Hematopoietic multipotent progenitor cell treated with erythropoietin and hydrocortisone succinate and interleukin-3 and kit ligand, for 8 days (in vitro differentiated cells): ENCODE measurements at places on chromosomes 2 and 18.
A peak's percentile ranks its signal among the peaks of the same experiment; 100 is the strongest.

GRCh38 chr2:119749477-119750012 lies 10.2 kb upstream of the PTPN4 start:
- DNase-seq = no peak

- peak; percentile 17 for DNase-seq
Measured at GRCh38 chr2:189444322-189444721, 3.0 kb downstream of the WDR75 start.

GRCh38 chr18:75111760-75112159 lies 97.2 kb downstream of the PTGR3 start:
- no peak for DNase-seq

DNA sequence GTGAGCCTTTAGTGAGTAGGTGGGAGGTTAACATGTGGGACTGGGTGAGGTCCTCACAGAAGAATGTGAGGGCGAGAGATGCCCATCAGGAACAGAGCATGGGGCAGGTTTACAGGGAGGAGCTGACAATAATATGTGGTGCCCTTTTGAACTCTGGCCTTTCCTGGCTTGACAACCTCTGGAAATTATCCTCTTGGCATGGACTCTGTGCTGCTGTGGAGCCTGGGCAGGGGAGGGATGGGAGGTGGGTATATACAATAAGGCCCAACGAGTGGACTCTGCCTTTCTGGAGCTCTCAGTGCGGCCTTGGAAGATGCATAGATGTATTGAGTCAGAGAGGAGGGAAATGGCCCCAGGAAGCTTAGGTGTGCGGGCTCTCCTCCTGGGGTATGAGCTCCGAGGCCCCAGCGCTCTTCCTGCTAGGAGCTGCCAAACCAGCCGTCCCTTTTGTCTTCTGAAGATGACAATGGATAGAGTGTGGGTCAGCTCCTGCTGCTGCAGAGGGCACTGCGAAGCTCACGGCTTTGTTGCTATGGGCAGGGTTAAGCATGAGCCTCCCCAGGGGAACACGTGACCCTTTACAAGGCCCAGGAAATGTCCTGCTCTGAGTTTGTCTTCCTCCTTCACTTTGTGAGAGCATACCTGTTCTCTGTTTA lies 8.7 kb upstream of the PSD4 start:
- DNase-seq = no peak

- DNase-seq = no peak
Measured at GRCh38 chr2:165535471-165535870, 66.0 kb downstream of the CSRNP3 start.

DNA sequence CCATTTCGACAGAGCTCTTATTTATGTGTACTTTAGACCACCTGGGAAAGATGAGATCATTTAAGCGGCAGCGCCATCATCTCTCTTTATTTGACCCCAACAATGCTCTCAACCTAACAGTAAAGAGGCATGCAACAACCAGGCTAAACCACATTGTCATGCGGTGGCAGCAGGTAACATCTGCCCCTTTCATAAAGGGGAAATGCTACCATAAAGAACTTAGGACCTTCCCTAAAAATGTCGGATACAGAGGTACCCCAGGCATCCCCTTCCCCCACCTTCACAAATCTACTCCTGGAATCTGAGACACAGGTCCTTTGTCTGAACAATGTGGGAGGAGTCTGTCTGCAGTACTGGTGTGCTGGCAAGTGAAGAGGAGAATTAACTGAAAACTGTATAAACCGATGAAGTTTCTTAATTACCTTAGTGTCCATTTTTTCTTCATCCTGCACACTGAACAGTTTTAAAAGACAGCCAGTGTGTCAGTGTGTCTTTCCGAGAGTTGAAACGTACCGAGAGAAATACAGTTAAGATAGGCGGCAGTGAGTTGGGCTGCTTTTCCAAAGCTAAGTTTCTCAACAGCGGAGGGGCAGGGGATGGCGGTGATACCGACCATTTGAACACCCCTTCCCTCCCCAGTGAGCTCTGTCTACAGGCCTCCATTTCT lies 1.9 kb downstream of the MEX3C start:
- DNase-seq = peak; percentile 58

DNA sequence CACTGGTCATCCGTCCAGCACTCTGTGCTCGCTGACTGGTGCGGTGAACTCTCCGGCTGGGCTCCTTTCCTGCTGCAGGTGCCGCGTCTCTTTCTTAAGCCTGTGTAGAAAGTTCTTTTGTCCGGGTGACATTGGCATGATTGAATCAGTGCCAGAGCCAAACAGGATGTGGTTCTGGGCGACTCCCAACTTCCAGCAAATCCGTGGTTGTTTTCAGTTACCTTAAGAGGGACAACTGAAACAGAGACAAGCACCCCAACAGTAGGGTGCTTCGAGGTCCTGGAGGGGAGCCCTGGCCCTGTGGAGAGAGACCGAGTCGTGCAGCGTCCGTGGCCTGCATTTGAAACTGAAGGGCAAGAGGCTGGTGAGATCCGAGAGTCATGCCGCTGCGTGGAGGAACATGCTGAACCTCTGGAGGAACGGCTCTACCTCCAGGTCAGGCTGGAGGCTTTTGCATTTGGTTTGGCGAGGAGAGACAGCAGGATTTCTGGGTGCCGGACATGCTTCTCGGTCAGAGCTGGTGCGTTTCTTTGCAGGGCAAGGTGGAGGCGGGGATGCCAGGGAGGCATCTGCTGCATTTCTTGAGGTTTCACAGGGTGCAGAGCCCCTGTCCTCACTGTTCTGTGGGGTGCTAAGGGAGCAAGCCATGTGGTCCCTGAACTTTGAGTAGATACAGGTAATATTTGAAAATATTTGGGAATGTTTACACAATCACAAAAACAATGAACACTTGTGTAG lies 26.8 kb downstream of the SH3BP4 start:
- DNase-seq = no peak

DNA sequence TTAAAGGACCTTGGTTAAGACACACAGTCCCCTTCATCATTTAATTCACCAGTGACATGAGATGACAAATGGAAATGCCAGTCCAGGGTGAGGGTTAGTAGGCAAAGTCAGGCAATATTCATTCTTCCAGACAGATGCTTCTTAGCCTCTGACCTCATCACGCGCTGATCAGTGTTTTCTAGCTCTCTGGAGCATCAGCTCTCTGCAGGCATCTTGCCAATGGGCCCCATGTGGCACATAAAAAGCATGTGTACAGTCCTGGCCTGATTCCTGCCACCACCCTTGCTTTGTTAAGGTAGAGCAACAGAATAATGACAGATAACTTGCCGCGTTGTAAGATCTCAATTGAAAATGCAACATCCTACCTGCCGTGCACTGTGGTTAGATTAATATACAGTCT lies 20.3 kb upstream of the NPAS2 start:
- no peak for DNase-seq

- no peak for DNase-seq
Measured at GRCh38 chr2:55163274-55163721, 68.8 kb downstream of the CLHC1 start.

- DNase-seq = no peak
Measured at GRCh38 chr2:36993841-36994620, 27.7 kb upstream of the STRN start.

DNA sequence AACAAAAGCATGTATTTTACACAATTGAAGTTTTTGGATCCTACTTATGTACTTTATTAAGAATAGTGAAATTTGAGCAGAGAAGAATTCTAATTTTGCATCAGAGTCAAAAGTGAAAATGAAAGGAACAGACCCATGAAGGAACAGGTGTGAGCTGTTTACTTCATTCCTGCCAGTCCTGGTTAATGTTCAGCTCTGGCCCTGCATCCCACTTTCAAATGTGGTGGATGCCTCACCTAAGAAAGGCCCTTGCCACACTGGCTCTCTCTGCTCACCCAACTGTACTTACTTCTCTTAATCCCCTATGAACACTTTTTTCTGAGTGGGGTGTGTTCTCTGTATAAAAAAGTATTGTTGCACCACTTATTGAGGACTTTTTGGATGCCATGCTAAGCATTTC lies 22.2 kb downstream of the FAM110C start:
- no peak for DNase-seq

DNA sequence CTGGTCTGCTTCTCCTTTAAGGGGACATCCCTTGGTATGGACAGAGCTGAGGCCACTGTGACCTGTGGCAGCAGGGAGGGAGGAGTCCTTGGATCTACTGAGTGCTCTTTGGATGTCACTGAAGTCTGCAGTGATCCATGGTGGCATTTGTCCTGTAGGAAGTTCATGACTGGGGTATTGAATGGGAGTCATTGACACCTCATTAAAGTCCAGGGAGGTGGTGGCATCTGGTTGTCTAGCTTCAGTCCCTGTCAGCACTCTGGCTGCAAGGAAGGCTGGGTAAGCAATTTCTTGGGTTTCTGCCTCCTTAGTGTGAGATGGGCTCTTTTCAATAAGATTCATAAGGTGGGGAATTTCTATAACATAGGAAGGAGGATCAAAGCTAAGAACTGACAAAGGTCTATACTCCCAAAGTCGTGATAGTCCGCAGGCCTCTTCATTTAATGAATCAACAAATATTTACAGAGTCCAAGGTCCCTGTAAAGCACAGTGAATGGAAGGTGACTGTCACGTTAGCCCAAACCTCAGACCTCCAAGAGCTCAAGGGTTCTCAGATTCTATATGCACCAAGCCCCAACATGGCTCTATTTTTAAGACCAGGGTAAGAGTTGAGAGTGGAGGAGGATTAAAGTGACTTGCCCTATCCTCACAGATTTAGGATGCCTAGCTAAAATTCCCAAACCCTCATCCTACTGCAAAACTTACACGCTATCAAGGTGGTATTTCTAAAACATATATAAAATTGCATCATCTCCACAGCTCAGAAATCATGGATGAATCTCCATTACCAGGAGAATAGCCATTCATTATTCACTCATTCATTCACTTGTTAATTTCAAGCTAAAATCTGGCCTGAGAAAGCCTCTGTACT lies 40.2 kb downstream of the THNSL2 start:
- DNase-seq = no peak

GRCh38 chr2:218872645-218873358 lies 7.8 kb upstream of the WNT10A start:
- no peak for DNase-seq

DNA sequence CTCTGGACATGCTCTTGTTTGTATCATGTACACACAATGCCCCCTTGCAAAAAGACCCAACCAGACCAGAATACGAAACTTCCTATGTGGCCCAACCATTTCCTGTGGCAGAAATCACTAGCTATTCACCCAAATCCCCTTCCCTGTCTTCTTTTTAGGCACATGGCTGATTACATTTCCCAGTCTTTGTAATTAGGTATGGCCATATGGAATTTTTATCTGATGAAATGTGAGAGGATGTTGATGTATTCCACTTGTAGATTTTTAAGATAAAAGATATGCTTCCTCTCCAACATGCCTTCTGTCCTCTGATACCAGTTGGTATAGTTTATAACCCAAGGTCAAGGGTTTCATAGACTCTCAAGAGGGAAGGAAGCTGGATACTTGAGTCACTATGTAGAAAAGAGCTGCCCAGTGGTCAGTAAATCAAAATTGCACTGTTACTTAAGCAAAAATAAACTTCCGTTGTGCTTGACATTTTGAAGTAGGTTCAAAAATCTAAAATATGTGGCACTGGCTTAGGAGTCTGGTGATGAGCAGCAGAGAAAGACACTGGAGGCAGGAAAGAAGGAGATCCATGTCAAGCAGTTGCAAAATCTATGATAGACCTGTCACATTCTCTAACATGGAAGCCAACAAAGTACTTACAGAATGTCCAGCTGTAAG lies 297.4 kb downstream of the SMAD2 start:
- no peak for DNase-seq

- no peak for DNase-seq
Measured at GRCh38 chr2:129062146-129062912, 743.7 kb upstream of the HS6ST1 start.

GRCh38 chr2:232748038-232748437 lies 28.3 kb downstream of the KCNJ13 start:
- DNase-seq = no peak

DNA sequence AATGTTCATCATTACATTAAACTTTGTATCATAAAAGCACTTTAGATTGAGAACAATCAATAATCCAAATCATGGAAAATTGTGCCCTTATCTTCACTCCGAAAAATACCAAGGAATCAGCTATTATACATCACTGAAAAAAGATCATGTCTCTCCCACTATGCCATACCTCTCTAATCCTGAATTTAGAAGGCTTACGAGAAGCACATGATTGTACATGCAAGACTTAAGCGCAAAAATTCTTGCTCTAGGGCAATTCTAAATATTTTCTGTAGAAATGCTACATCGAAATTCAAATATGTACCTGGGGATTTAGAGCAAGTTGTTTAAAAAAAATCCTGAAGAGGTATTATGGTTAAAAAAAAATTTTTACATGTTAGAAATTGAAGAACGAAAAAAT lies 1.3 kb downstream of the CYTIP start:
- no peak for DNase-seq

DNA sequence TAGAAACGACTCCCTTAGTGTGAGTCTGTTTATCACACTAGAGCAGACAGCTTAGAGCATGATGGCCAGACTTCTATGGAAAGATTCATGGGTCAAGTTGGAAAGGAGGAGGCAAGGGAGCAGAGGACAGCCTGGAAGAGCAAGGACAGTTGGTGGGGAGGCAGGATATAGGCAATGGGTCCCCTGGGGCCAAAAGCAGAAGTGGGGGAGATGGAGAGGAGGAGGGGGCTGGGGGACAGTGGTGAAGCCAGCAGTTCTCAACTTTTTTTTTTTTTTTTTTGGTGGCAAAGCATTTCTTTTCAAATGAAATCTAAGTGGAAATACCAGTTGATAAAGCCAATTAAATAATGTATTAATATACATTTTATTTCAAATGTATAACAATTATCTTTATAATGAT lies 197.9 kb downstream of the HRH4 start:
- no peak for DNase-seq

- DNase-seq = no peak
Measured at GRCh38 chr18:41657189-41657588, 297.8 kb upstream of the PIK3C3 start.

- DNase-seq = peak; percentile 68
Measured at GRCh38 chr2:73368781-73369180, 16.9 kb upstream of the ALMS1 start.

GRCh38 chr2:46116150-46116549 lies 181.1 kb upstream of the EPAS1 start:
- DNase-seq = no peak

DNA sequence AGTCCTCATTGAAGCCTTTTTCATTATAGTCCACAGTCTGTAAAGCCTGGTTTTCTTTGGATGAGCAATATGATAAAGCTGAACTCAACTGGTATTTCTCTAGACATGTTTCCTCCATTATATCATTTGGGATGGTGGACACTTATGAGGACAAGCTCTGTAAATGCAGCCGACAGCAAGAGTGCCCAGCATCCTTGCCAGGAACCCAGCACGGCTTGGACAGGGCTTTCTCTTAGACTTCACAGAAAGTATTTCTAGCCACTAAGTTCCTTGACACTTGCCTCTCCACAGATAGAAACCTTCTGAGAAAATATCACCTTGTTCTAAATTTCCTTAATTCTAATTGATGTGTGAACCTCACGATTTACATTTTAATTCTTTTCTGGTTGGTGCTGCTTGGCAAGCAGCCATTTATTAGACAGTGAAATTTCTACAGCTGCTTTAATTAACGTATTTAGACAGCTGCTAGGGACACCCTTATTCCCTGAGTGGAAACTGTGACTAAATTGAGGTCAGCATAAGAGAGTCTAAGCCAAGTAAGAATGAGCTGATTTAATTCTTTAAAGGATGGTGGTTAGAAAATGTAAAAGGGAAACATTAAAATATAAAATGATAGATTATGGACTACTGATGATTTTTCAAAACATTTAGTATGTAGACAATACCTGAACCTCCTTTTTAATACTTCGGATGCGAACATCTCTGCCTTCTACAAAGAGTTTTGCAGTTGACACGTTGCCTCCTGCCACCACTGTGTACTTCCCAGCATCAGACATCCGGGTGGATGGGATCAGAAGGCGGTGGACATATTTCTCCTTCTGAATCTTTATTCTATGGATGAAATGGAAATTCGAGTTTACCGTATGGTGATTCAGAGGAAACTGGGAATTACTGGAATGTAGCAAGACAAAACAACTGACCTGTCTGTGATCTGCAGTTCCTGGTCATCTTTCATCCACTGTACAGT lies 39.8 kb downstream of the TTN start:
- DNase-seq = no peak
